Aorta (tissue), 5 donors: ENCODE measurements at places on chromosomes 4 and X. TPM values are rescaled to one million over a fixed set of nuclear protein-coding genes. Genes with fewer than 3 reads are reported as not detected.

The ARR3 gene
- total RNA-seq, result not detected

The ADH7 gene
- total RNA-seq, result not detected

The PDGFRA gene
- 167 TPM for total RNA-seq

The GALNTL6 gene
- total RNA-seq, result 1.6 TPM
